ENCODE measurements at places on chromosomes 5 and 9.

GRCh38 chr5:76521240-76521758 is 101.9 kb downstream of the F2RL2 start:
- no peak for DNase-seq

- no peak for DNase-seq
Measured at GRCh38 chr9:128091571-128091970, 23.5 kb downstream of the SLC25A25 start.

GRCh38 chr5:60295423-60295822 is 401.9 kb upstream of the PDE4D start:
- DNase-seq, result no peak

DNA sequence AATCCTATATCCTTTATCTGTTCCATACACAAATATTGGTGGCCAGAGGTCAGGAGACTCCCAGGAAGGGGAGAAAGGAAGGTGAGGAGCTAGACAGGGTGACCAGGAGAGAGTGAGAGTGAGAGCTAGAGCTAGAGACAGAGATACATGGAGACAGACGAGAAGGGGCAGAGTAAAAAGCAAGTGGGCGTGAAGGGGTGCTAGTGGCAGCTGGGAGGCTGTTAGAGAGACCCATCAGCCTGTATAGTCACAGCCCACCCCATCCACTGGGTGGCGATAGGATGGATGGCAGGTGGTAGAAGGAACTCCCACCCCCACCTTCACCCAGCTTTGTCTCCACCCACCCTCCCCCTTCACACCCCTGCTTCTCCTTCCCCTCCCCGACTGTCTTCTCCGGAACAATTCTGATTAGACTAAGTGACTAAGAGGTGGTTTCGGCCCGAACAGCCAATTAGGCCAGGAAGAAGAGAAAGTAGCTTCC is 32.8 kb downstream of the PCDH1 start:
- no peak for DNase-seq

DNA sequence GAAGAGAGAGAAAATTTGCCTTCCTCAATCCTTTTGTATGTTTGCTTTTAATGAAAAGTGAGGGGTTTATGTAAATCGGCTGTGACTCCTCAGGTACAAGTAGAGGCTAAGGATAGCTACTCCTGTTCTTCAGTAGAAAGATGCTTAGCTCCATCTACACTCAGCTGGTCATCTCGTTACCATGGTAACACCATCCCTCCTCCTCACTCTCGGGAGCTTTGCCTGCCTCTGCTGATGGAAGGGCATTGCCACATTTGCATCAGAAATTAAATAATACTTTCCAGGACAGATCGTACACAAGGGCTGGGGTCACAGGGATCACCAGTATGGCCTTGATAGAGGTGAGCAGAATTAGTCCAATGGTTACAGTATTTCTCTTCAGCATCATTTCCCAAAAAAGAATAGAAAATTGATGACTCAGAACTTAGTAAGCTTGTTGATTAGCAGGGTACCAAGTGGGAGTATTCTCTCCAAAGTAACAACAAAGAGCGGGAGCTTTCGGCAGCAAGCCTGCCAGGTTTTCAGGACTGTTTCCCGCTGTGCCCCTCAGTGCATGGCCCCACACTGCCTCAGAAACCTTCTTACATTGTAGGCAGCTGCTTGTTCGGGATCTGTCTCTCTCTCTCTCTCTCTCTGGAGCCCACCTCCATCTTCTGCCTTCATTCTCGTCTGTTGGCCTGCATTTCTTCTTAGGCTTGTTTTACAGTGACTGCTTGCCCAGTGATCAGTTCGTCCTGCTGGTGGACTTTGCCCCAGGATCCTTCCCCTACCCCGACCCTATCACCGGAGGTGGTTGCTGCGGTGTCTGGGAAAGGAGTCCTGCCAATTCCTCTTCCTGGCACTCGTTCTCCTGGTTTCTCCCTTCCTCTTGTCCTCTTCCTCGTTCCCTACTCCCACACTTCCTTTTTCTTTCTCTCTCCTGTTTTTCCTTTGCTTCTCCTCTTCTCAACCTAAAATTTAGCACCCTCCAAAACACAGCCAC is 51.9 kb upstream of the SNAPC3 start:
- DNase-seq, result peak; percentile 13

DNA sequence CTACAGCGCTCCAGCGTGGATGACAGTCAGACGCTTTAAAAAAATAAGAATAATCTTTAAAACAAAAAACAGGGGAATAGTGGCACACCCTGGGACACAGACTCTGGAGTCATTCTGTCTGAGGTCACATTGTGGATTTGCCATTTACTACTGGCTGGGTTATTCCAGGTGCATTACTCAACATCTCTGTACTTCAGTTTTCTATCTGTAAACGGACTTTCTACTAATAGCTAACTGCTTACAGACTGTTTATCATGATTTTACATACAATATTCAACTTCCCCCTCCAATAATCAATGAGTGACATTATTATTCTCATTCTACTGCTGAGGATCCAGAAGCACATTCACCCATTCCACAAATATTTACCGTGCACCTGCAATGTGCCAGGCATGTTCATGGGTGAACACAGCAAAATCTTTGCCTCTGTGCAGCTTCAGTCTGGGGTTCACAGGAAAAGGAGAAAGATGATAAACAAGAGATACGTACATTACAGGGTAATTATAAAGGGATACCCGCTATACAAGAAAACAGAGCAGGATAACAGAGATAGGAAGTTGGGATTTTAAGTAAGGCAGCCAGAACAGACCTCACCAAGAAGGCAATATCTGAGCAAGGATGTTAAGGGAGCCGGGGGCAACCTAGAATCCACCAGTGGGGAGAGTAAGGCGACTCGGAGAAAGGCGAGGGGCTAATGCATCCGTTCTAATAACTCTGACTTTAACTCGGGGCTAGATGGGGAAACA is 984 bp upstream of the RAD23B start:
- no peak for DNase-seq

GRCh38 chr9:70003901-70004714 is 39.5 kb upstream of the MAMDC2 start:
- DNase-seq, result no peak

DNA sequence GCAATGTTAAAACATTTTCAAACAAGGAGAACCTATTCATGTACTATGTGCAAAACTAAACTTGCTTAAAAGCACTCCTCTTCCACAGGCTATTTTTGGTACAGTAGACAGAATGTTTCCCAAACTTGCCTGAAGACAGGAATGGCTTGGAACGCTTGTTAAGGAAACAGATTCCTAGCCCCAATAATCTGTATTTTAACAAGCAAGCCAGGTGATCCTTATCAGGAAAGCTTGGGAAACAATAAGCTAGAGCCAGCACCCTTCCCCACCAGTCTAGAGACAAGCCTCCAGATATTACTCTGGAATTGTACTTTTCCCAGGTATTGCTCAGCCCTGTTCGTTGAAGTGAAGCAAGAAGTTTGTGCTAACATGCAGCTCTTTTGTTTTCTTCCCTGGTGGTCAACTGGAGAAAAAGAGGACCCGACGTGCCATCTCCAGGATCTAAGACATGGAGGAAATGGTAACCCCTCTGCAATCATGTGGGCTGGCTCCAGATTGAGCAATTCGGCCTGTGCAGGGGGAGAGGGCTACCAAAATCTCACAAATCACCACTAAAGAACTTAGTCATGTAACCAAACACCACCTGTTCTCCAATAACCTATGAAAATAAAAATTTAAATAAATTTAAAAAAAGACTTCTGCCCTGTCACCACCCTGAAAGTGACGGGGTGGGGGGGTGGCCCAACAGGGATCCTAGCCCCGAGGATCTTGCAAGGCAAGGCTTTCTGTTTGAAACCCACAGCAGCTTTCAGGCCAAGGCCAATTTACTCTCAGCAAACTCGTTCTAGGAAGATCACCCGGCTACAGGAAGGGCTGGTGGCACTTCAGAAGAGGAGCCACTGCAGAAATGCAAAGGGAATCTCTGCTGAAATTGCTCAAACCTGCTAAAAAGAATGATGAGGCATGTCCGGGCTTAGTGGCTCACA is 48.6 kb downstream of the SHB start:
- no peak for DNase-seq

GRCh38 chr9:136403538-136403914 is 3.6 kb upstream of the SNAPC4 start:
- DNase-seq, result no peak

DNA sequence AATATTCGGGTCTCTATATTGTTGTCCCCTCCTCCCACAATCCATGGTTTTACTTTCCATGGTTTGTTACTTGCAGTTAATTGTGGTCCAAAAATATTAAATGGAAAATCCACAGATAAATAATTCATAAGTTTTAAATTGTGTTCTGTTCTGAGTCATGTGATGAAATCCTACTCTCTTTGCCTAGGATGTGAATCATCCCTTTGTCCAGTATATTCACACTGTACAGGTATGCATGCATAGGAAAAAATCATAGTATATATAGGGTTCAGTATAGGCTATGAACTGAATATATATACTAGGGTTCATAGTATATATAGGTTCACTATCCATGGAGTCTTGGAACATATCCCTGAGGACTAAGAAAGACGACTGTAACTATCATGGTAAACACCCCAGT is 19.6 kb downstream of the INSYN2B start:
- no peak for DNase-seq

- no peak for DNase-seq
Measured at GRCh38 chr5:172429201-172429940, 25.0 kb downstream of the SH3PXD2B start.

- DNase-seq, result no peak
Measured at GRCh38 chr5:11504065-11504885, 400.0 kb downstream of the CTNND2 start.

- no peak for DNase-seq
Measured at GRCh38 chr9:110980261-110980660, 58.0 kb downstream of the LPAR1 start.

- DNase-seq, result no peak
Measured at GRCh38 chr5:122738088-122738487, 36.8 kb upstream of the SNX2 start.

DNA sequence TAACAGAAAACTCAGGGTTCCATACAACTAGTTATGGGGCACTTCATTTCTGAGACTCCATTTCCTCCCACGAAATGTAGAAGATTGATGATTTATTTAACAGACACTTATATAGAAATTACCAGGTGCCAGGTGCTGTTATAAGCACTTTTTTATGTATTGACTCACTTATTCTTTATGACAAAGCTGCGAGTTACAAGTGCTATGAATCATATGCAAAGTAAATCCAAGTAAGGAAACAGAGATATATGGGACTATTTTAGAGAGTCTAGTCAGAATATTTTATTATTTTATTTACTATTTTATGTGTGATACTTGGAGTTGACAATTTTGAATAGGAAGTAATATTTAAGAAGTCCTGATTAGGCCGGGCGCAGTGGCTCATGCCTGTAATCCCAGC is 822.8 kb upstream of the C9orf72 start:
- no peak for DNase-seq

DNA sequence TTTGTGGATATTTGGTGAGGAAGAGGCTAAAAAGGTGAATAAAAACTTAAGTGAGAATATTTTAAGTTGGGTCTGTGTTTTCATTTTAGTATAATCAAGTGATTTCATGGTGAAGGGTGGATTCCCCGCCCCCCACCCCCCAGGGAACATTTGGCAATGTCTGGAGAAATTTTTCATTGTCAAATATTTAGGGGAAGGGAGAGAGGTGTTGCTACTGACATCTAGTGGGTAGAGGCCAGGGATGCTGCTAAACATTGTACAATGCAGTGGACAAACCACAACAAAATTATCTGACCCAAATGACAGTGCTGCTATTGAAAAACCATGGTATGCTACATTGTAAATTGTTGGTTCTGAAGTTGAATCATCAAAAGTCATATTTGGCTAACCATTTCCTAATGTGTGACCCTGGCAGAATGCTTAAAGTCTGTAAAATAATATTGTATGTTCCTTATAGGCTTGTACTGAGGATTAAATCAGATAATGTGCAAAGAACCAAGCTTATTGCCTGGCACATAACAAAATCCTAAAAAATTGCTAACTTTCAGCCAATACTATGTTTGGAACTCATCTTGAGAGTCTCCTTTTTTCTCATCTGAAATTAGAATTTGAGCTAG is 5.6 kb downstream of the C5orf24 start:
- no peak for DNase-seq

DNA sequence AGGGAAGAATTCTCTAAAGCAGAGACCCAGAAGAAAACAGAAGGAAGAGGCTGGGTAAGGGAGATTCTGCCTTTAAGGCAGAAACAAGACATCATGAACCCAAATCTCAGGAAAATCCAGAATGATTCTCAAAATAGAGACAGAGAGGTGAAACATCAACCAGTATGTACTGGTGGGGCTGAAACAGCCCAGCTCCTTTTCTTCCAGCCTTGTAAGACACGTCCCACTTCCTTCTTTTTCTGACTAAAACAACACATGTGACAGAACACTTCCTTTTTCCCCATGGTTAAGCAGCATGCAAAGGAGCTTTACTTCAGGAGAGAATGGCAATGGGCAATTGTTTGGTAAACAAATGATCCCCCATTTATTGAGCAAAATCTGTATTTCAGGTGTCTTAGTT is 230.8 kb upstream of the NR4A3 start:
- DNase-seq, result no peak

DNA sequence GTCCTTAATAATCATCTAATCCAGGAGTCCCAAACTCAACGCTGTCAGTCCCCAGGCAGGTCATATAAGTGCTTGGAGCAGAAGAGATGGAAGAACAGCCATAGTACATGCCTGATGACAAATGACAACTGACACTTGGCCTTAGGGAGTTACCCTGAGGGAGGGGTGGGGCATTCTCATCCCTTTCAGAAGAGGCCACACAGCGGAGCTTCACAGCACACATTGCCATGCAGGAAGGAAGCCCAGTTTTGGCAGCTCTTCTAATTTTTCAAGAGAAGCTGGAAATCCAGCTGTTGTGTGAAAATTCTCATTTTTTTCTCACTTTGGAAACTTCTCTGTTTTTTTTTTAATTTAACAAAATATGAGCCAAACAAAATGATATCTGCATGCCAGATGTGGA is 89.0 kb downstream of the ASTN2 start:
- DNase-seq, result peak; percentile 5

DNA sequence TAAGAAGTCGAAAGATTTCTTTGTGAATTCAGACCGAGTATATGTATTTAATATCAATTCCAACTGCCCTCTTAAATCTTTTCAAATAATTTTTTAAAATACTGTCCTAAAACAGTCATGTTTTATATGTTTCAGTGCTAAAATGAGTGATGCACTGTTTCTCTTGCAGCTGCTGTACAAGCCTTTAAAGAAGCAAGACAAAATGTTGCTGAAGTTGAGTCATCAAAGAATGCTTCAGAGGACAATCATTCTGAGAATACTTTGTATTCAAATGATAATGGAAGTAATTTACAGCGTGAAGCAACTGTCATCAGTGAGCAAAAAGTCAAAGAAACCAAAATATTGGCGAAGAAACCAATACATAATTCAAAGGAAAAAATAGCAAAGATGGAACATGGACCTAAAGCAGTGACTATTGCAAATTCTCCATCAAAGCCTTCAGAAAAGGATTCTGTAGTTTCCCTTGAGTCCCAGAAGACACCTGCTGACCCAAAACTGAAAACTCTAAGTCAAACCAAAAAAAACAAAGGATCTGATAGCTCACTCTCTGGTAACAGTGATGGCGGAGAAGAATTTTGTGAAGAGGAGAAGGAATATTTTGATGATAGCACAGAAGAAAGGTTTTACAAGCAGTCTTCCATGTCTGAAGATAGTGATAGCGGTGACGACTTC is 58.0 kb downstream of the LOX start:
- no peak for DNase-seq

GRCh38 chr5:145244788-145245187 is 590.4 kb downstream of the PRELID2 start:
- no peak for DNase-seq

GRCh38 chr5:3198074-3198449 is 397.6 kb upstream of the IRX1 start:
- DNase-seq, result no peak

GRCh38 chr9:18428661-18429060 is 45.3 kb upstream of the ADAMTSL1 start:
- DNase-seq, result no peak

- DNase-seq, result no peak
Measured at GRCh38 chr9:81256368-81256767, 433.0 kb downstream of the TLE1 start.

Measured in hypothalamus (tissue), 51 donors.